ENCODE measurements at places on chromosomes 2 and 18.

DNA sequence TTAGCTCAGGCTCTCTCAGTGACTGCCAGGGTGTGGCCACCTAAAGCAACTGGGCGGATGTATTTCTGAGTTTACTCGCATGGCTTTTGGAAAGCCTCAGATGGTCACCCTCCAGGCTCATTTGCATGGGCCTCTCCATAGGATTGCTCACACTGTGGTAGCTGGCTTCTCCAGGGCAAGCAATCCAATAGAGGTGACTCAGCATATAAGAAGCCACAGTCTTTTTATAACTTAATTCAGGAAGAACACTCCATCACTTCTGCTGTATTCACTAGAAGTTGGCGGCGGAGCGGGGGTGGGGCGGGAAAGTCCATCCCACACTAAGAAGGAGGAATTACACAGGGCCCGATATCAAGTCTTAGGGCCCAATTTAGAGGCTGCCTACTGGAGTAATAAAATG lies 3.6 kb upstream of the DOK6 start:
- DNase-seq = no peak

DNA sequence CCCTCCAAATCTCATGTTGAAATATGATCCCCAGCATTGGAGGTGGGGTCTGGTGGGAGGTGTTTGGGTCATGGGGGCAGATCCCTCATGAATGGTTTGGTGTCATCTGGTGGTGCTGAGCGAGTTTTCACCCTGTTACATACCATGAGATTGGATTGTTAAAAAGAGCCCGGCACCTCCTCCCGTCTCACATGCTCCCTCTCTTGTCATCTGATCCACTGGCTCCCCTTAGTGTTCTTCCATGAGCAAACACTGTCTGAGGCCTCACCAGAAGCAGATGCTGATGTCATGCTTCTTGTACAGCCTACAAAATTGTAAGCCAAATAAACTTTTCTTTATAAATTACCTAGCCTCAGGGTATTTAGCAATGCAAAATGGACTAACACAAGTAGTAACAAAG lies 405.0 kb upstream of the SLC39A10 start:
- DNase-seq = no peak

DNA sequence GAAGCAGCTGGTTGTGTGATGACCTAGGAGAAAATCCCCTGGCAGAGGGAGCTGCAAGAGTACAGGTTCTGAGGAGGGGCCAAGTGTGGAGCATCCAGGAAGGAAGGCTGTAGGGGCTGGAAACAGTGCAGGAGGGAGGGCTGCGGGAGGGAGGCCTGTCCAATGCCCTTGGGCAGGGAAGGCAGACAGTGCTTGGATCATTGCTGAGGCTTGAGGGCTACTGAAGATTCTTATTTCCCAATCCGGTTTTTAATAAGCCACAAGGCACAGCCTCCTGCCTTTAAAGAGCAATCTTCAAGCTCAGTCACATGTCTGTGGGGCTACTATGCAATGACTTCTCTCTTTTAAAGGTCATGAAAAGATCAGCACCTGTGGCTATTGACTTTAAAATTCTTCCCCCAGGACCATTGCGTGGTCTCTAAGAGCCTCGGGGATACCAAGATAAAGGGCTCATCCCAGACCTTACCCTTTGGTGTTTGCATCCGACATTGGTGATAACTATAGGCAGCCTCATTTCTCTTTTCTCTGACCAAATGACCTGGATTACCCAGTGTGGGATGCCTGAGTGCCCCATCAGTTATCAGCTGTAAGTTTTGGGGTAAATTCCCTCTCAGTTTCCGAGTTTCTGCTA lies 149.6 kb downstream of the DOCK10 start:
- DNase-seq = no peak

DNA sequence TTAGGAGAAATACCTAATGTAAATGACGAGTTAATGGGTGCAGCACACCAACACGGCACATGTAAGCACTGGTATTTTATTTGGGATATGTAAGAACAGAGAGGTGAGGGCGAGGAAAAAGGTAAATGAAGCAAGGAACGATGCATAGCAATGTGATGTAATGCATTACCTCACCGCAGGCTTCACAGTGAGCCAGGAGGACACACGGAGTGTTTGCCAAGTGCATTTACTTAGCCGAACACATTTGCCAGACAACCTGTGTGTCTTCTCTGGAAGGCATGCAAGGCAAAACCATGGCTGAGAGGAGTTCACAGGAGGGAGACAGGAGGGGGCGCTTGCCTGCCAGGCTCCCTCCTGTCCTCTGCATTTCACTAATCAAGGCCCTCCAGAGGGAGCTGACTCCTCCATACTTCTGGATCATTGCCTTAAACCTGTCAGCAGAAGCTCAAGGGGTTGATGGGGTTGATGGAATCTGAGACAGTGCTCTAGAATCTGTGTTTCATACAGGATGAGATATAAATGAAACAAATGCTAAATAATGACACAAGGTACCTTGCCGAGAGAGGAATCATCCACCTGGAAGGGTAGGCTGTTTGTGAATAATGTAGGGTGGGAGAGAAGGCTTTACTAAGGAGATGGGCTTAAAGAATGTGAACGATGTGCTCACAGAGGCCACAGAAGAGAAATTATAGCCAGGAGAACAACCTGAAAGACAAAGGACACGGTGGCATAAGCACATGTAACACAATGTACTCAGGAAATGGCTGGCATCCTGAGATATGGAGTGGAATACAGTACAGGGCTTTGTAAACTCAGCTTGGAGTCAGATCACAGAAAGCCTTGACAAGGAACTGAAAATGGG lies 9.1 kb upstream of the TPRKB start:
- DNase-seq = no peak

GRCh38 chr2:112942654-112943002 lies 31.7 kb downstream of the IL37 start:
- DNase-seq = peak; percentile 65

GRCh38 chr2:233059797-233060500 lies at the start of gene INPP5D:
TSS of gene INPP5D (plus strand) at chr2:233060342. CDS start at chr2:233060479, 137 bp downstream.
- no peak for DNase-seq

GRCh38 chr2:44120428-44120827 lies 48.2 kb upstream of the PPM1B start:
- DNase-seq = peak; percentile 86

DNA sequence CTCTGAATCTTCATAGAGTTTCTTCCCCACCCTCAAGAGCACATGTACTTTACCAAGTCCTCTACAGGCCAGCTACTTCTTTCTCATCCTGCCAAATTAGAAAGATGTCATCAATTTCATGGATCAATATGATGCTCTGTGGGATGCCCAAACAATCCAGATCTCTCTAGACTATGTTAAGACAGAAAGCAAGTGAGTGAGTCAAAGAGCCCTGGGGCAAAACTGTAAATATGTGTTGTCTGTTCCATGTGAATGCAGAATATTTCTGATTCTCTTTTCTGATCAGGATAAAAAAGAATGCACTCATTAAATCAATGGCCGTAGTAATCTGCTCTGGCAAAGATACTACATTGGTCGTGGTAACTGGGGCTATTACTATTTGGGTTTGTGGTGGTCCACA lies 53.1 kb upstream of the ROCK2 start:
- no peak for DNase-seq

DNA sequence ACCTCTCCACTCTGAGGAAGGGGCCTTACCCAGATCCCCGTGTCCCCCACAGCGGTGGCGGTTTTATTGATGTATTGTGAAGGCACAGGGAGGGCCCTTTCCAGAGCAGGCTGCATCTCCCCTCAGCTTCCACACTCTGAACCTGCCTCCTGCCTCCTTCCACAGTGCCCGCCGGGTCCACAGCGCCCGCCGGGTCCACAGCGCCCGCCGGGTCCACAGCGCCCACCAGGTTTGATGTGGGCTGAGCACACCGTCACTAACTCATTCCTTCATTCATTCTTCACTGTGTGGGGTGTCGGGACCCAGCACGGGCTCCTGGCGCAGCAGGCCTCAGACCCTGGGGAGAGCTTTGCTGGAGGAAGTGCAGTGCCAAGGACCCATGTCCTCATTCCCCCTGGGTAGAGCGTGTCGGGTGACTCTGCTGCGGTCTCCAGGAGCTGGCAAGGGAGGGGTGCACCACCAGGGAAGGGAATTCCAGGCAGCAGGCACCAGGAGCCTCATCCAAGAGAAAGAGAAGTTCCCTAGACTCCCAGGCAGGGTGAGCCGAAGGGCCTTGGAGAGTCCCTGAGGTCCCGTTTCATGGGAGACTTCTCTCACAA lies 57.1 kb downstream of the HPCAL1 start:
- no peak for DNase-seq

- DNase-seq = no peak
Observed at GRCh38 chr2:46825939-46826568, 89.6 kb downstream of the MCFD2 start.

DNA sequence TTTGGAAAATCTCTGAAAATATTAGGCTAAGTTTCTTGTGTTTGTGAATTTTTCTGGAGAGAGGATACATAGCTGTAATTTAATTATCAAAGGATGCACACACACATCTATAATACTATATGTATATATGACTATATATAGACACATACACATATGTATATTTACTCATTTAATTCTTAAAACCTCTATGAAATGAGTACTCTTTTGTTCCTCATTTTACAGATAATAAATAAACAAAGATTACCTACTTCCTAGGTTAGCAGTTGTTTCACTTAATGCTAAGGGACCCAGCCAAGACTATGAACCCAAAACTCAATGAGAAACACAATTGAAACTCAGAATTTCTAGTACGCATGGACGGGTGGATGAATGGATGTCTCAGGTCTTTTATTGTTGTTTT lies 145.6 kb downstream of the BCL2 start:
- no peak for DNase-seq

DNA sequence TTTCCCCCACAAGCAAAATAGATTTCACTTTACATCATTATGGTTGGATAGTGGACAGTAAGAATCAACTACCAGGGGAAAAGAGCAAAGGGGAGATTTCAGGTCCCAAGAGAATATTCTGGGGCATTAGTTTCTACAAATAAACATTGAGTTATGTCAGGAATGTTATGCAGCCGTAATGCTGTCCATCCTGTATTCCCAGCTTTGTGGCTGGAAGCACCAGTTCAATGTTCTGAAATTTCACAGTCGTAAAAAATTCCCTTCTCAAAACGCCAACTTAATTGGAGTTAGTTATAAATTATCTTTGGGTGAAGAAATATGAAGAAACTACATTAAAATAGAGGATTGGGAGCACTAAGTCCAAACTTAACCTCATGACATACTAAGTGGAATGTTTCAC lies 141.5 kb upstream of the FIGN start:
- DNase-seq = no peak

GRCh38 chr2:37669446-37669845 lies 2.0 kb downstream of the CDC42EP3 start:
- no peak for DNase-seq

GRCh38 chr2:27216416-27217137 lies 592 bp upstream of the CAD start:
- DNase-seq = no peak

- DNase-seq = no peak
Observed at GRCh38 chr2:216064014-216064630, 17.5 kb downstream of the PECR start.

- no peak for DNase-seq
Observed at GRCh38 chr2:12432985-12433625, 283.6 kb upstream of the TRIB2 start.

DNA sequence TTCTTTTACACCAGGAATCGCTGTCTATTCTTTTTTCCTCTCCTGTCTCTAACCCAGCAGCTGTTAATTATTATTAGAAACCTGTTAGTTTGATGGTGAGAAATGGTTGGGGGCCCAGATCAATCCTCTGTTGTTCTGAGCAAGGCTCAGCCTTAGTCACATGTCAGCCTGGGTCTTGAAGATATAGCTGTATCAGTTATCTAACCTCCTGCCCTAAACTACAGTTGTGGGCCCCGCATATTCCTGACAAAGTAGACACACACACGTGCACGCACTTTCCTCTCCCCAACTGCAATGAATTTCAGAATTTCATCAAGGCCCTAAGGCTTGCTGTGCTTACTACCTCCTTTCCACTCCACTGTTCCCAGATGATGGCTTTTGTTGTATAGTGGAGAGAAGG lies 54.6 kb downstream of the OLA1 start:
- no peak for DNase-seq

DNA sequence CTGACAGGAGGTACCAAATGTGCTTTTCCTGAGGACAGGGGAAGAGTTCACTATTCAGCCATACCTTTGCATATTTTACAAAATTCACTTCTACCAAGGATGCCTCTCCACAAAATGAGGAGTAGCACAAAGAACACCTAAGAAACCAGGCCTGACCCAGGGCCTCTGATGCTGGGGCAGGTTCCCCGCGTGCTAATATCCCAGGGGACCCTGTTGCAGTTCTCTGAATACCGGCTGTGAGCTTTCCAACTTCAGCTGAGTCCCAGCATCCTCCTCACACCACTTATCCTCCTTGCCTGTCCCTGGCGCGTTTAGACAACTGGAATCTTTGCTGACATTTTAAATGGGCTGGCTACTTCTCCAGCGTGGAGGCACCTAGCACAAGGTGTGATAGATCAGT lies 142.3 kb downstream of the BCL2 start:
- DNase-seq = no peak

- no peak for DNase-seq
Observed at GRCh38 chr2:5315512-5315911, 376.7 kb upstream of the SOX11 start.

DNA sequence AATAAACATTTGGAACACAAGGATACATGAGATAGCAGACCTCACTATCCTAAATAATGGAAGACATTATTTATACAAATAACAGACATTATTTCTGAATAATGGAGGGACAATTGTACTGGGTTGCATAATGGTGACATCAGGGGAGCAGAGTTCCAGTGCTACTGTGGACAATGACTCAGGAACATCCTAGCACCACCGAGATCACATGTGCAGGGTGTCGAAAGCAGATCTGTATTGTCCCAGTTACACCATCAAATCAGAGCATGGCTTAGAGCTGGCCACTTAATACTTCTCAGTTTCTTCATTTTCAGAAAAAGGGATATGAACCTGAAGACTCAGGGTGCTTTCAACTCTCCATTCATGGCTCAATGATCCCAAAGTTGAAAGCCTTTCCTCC lies 249.1 kb upstream of the RBMS1 start:
- DNase-seq = no peak

DNA sequence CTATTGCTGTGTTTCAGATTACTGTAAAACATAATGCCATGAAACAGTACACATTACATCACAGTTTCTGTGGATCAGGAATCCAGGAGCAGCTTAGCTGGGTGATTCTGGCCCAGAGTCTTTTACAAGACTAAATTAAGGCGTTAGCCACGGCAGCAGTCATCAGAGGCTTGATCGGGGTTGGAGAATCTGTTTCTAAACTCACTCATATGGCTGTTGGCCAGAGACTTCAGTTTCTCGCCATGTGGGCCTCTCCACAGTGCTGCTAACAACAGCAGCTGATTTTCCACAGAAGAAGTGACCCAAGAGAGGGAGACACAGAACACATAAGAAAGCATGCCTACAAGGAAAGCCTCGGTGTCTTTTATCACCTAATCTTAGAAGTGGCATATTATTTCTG lies 89.2 kb upstream of the MYO3B start:
- DNase-seq = no peak
